ENCODE measurements at places on chromosomes 3 and 15. TPM values are rescaled to one million over a fixed set of nuclear protein-coding genes. Genes with fewer than 3 reads are reported as not detected.

The ACKR4 gene
- 12.8 TPM for total RNA-seq

The CADM2 gene
- total RNA-seq: 23.0 TPM

The MEGF11 gene
- not detected for total RNA-seq

DNA sequence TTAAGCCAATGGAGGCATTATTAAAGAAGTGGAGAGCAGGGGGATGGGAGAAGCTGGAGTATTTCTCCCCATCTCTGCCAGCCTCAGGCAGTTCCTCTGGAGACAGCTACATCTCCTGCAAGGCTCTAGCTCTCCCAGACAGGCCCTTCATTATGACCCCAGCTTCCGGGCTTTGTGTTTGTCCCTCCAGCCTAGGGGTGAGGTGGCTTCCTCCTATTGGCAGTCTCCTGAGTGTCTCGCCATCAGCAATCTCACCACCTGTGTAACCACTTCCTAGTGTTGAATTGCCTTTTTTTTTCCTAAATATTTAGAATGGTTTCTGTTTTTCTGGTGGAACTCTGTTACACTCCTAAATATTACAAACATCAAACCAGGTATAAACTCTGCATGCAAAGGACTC lies 122.3 kb downstream of the FAM174B start:
- no peaks in the 10 kb centered on the region for H3K27me3 ChIP-seq
- H3K4me3 ChIP-seq: no peak overlapping the region
- DNase-seq: no peak
- H3K27ac ChIP-seq: no peak overlapping the region
- no peaks in the 10 kb centered on the region for H3K36me3 ChIP-seq
- no peaks in the 10 kb centered on the region for H3K4me1 ChIP-seq

The PAQR5 gene
- total RNA-seq: 1.1 TPM

DNA sequence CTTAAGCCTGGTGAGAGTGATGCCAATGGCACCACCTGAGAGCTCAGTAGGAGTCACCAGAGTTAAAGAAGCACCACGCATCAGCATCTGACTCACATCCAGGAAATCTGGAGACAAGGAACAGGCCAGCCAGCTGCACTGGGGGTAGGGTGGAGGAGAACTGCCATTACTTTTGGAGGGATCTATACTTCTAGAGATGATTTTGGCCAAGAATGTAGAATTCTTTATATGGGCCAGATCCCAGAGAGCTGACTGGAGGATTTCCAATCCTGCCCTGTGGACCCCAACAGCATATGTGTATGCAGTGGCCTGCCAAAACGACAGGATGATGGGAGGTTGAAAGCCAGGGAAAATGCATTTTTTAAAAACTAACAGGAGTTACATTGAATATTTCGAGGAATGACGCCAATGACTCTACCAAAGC lies 29.8 kb downstream of the CCR3 start:
- H3K27ac ChIP-seq: no peak overlapping the region
- H3K36me3 ChIP-seq: no peaks in the 10 kb centered on the region
- no peaks in the 10 kb centered on the region for H3K27me3 ChIP-seq
